ENCODE measurements at places on chromosomes 11 and 22. TPM values are rescaled to one million over a fixed set of nuclear protein-coding genes. Genes with fewer than 3 reads are reported as not detected.

DNA sequence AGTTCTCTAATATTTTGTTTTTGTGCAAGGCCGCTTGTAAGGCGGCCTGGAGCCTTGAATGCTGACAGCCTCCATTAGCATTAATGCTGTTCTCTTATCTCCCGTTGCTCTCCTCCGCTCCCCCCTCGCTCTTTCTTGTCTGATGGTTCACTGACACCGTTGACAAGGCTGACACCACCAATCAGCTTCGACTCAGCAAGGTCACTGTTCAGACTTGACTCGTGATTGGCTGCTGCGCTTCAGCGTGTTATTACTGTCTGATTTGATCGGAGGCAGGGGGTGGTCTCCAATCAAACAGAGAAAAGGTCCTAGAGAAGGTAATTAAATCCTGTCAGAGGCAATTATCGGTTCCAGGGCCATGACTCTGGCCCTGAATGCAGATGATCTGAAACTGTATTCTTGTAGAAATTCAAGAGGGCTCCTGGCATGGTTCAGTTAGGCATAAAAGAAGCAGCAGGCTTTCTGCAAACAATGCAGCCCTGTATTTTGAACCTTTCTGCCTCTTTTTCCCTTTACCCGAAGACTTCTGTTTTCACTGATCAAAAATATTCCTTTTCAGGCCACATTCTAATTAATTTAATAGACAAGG is 49.3 kb upstream of the MPPED2 start:
- no peak for DNase-seq

DNA sequence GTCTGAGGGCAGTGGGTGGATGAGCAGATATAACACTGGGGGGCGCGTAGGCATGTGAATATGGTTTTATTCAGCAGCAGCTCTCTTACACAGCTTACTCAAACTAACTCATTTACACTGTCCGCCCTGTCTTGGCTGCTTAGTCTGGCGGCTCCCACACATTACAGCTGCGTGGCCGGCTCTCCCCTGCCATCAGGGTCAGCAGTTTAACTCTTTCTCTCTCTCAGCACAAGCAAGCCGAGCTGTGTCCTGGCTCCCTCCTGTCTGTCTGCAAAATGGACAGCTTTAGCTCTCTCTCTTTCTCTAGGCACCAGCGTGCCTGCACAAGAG is 1310.1 kb upstream of the RAG2 start:
- no peak for DNase-seq

DNA sequence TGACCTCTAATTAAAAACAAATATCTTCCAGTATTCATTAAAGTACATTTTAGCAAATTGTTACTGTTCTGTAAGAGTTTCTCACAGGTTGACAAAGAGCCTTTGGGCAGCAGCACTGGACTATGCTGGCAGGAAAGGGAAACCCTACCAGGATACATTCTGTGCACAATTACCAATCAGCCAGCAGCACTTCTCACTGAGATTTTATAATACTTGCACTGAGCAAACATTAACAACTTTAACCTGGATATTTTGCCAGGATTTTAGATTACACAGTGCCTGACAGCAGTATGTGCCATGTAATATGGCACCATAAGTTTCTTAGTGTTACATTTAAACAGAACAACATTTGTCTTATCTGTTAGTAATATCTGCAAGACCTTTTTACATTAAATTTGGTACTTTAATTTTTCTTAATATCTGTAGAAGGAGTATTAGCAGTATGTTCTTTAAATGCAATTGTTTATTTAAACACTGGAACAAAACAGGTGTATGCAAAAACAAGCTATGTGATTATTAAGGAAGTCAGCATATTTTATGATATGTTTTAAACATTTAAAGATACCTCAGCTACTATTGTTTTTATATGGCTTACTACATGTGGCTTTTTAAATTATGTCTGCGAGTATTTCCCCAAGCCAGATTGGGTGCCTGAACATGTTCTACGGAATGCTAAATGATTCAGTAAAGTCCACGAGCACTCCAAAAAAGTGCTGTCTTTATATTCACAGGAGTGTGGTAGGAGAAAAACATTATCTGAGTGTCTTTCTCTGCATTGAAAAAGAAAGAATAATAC is 699.0 kb upstream of the LUZP2 start:
- no peak for DNase-seq

GRCh38 chr11:3929232-3929631 is 73.8 kb downstream of the STIM1 start:
- no peak for DNase-seq

DNA sequence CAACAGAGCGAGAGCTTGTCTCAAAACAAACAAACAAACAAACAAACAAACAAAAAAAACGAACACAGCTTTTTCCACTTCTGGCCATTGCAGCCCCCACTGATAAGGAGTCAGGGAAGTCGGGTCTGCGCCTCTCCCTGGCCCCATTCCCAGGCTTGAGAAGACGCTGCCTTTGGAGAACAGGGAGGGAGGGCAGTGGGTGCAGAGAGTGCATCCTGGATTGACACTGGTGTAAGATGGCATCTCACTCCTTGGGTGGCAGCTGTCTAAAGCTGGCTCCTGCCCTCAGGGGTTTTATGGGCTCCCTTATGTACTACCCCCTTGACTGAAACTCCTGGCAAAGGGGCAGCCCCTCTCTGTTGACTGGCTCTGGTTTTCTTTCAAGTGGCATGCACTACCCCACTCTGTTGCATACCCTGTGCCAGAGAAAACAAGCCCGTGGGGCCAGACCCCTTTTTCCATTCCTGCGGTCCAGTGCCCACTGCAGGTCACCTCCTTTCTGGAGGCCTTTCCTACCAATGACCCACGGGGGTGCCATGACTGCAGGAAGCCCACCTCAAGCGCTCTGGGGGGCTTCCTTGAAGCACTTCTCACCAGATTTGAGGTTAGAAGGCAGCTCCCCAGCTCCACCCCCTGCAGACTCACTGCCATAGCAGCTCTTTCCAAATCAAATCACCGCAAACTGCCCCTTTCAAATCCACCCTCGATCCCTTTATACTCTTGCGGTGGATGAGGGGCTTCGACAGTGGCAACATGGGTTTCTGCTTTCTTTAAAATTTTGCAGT is 12.7 kb downstream of the DRAP1 start:
- no peak for DNase-seq

- DNase-seq: no peak
These were observed 112.1 kb upstream of the OR4B1 start for GRCh38 chr11:48104568-48104924.

DNA sequence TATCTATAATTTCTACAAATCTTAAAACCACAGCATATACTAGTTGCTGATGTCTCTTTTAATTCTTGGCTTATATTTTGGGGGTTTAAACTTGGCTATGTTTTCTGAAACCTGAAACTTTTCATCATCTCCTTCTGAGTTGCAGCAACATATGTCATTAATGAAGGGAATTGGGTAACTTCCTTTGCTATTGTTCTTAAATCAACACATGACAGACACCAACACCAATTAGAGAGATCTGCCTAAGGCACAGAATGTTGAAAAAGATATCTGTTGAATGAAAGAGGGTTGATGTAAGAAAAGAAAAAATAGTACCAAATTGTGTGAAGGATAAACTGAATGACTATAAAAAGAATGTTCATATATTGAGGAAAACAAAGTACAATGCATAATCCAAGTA is 10.3 kb upstream of the GAS2 start:
- no peak for DNase-seq

MRGPRF gene
- not detected for total RNA-seq

CCDC116 gene
- total RNA-seq: 0.51 TPM

HEPACAM gene
- not detected for total RNA-seq
